ENCODE measurements at places on chromosomes 5 and 9. TPM values are rescaled to one million over a fixed set of nuclear protein-coding genes. Genes with fewer than 3 reads are reported as not detected.

The PCDHB6 gene
- total RNA-seq = not detected

The DNLZ gene
- 29.1 TPM for total RNA-seq

The PCA3 gene
- not detected for total RNA-seq

The SPATA31C1 gene
- not detected for total RNA-seq

The HTR4 gene
- total RNA-seq = not detected

GRCh38 chr5:73693573-73694061, 67.6 kb downstream of the ARHGEF28 start:
- H3K4me3 ChIP-seq = no peak overlapping the region
- no peak for DNase-seq
- no peak overlapping the region for H3K27ac ChIP-seq
- H3K36me3 ChIP-seq = no peaks in the 10 kb centered on the region
- no peaks in the 10 kb centered on the region for H3K4me1 ChIP-seq
- no peaks in the 10 kb centered on the region for H3K27me3 ChIP-seq

GRCh38 chr5:154211641-154212390, 21.3 kb downstream of the GALNT10 start:
- DNase-seq = no peak
- H3K27ac ChIP-seq = no peak overlapping the region
- no peaks in the 10 kb centered on the region for H3K4me1 ChIP-seq
- H3K36me3 ChIP-seq = no peaks in the 10 kb centered on the region
- H3K27me3 ChIP-seq = no peaks in the 10 kb centered on the region

DNA sequence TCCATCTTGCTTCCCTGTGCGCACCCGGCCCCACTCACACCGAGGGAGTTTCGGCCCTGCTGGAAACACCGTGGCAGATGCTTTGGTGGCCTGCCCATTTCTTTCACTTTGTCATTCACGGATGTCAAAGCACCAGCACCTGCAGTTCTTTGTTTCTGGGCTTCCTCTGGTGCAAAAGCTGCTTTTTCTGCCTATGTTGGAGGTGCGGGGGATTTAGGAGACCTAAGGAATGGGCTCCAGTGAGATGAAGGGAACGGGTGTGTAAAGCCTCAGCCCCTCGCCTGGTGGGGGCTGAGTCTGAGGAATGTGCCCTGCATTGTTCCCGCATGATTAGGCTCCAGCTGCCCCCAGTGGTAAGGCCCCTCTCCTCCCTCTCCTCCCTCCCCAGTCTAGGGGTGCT, 62.3 kb downstream of the THBS4 start:
- H3K36me3 ChIP-seq = no peaks in the 10 kb centered on the region
- peaks cover 58% of the 10 kb centered on the region for H3K4me1 ChIP-seq
- H3K4me3 ChIP-seq = no peak overlapping the region
- peak overlapping the region; percentile 94 for H3K27ac ChIP-seq

DNA sequence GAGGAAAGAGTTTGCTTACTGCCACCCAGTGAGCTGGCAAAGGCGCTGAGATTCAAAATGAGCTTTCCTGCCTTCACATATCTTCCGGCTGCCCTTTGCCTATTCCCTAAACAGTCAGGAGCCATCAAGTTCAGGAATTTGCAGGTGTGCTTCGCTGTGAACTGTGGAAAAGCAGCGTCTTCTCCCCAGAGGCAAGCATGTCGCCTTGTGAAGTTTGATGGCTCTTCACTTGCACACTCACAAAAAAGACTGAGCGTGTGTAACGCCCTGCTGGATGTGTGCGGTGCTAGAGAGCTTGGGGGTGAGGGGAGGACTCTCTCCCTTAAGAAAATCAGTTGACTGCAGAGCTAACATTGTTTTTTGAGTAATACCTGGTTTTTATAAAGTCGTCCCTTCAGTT, 288.7 kb downstream of the DOCK8 start:
- H3K36me3 ChIP-seq = no peaks in the 10 kb centered on the region
- peaks cover 21% of the 10 kb centered on the region for H3K4me1 ChIP-seq
- no peaks in the 10 kb centered on the region for H3K27me3 ChIP-seq
- peak overlapping the region; percentile 90 for H3K4me3 ChIP-seq

DNA sequence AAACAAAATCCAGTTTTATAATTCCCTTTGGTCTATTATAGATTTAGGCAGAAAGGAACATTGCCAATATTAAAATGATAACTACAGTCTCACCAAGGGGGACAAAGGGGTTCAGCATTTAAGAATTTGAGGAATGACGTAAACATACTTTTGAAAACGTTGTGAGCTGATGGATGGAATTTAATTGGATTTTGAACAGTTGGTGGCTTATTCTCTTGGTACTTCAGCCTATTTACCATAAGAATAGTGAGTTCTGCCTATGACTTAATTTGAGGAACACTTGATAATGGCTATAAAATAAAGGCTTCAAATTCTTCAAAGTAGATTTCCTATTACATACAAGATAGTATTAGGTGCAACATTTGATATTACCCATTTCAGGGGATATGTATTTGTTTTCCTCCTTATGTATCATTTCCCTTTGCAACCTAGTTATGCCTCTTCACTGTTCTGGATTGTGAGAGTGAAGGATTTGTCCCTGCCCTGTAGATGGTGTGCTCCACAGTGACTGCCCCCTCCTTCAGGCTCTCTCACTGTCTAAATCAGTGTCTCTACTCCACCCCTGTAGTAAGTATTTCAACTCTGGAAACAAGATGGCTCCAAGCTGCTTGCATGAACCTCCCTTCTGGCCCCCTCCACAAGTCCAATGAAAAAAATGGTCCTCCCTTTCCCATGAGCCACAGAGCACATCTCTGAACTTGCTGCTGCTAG, 225.6 kb downstream of the ARHGEF28 start:
- H3K36me3 ChIP-seq = no peaks in the 10 kb centered on the region
- DNase-seq = no peak
- H3K4me3 ChIP-seq = no peak overlapping the region
- H3K27me3 ChIP-seq = no peaks in the 10 kb centered on the region
- no peak overlapping the region for H3K27ac ChIP-seq

GRCh38 chr5:39262981-39263380, 43.6 kb upstream of the FYB1 start:
- 0 out of 2 replicates have a peak, but pooled peaks cover 2% of the 10 kb centered on the region for H3K4me1 ChIP-seq
- H3K36me3 ChIP-seq = no peaks in the 10 kb centered on the region
- H3K27ac ChIP-seq = no peak overlapping the region
- no peaks in the 10 kb centered on the region for H3K27me3 ChIP-seq
- DNase-seq = no peak

DNA sequence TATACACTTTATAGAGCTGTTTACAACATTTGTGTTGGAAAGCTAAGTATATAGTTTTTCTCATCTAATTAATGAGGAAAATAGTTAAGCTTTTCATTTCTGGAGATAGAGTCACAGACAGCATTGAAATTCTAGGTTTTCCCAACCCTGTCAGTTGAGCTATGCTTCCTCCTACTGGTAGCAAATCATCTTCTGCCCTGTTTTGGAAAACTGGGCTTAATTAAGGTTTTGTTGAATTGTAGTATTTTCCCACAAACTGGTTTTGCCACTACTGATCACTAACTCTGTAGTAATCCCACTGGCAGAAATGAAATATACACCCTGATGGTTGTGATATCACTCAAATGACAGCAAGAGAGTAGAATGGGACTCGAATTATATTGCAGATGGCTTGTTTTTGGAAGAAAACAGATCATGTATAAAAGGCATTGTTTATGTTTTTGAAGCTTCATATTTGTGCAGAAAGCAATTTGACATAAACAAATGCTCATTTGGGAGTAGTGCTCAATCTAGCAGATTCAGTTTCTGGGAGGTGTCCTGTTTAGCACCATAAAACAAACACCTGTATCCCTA, 46.6 kb downstream of the CD180 start:
- H3K27me3 ChIP-seq = no peaks in the 10 kb centered on the region
- H3K36me3 ChIP-seq = peaks cover 3% of the 10 kb centered on the region
- DNase-seq = no peak
- H3K4me3 ChIP-seq = no peak overlapping the region
- H3K27ac ChIP-seq = no peak overlapping the region

GRCh38 chr5:115262011-115262320, 711 bp downstream of the PGGT1B start:
- peak; percentile 6 for DNase-seq
- H3K27ac ChIP-seq = peak overlapping the region; percentile 55
